Fibroblast of mammary gland (primary cell): ENCODE measurements at places on chromosomes 3 and 15.

GRCh38 chr3:145869958-145870357 lies 291.0 kb downstream of the PLOD2 start:
- peak; percentile 7 for DNase-seq

- DNase-seq, result no peak
Measured at GRCh38 chr3:188573291-188573940, 419.5 kb downstream of the LPP start.

- DNase-seq, result no peak
Measured at GRCh38 chr3:150238995-150239619, 169.0 kb upstream of the TSC22D2 start.

- DNase-seq, result no peak
Measured at GRCh38 chr15:72961346-72961745, 90.9 kb upstream of the NEO1 start.

DNA sequence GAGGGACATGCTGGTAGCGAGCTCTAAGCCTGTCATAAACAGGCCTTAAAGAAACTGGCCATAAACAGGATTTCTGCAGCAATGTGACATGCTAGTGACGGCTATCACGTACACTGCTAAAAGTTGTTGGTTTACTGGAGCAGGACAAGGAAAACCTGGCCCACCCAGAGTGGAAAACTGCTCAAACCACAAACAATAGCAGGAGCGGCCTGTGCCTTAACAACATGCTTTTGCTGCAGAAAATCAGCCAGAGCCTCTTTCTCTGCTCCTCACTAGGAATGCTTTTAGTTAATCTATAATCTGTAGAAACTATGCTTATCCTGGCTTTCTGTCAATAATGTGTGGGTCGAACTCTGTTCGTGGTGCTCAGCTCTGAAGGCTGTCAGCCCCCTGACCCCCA lies 202.9 kb upstream of the UBE3A start:
- DNase-seq, result no peak

DNA sequence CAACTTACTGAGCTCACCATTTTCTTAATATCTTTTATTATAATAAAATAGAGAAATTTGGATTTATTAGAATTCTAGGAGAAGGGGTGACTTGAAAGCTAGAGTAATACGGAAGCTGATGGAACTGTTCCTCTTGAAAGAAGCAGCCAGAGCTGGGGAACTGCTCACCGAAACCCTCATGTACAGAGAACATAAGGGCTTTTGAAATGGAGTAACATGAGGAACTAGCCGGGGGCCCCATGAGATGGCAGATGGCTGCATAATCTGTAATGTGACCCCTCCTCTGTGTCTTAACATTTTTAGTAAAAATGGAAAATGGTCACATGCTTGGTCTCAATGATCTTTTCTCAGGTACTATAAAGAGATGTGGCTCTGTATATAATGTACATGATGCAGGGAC lies 15.7 kb upstream of the DYNC1LI1 start:
- no peak for DNase-seq

DNA sequence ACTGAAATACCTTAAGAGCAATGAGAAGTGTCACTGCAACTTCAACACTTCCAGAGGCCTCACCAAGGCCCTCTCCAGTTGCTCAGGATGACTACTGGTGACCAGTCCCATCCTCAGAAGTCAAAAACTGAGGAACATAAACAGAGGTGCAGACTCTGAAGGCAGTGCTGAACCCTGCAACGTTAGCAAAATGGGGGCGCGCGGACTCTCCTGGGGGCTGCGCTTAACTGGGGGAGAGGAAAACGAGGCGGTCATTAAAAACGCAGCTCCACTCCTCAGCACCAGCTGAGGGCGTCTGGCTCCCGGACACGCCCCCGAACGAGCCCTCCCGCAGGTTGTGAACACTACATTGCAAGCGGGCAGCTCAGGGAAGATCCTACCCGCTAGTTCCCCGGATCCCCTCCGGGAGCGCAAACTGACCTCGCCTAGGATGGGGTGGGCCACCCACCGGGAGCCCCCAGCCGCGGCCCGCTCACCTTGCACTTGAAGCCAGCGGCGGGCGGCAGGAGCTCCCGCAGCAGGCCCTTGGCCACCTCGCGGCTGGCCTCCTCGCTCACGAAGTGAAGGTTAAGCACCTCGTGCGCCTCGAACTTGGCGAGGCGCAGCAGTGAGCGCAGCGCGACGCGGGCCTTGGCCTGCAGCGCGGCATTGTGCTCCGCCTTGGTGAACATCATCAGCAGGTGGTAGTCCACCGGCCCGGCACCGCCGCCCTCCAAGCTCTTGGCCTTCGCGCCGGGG lies 711 bp downstream of the XXYLT1 start:
- DNase-seq, result peak; percentile 29

- no peak for DNase-seq
Measured at GRCh38 chr3:55030938-55031337, 103.1 kb upstream of the LRTM1 start.

GRCh38 chr3:156455839-156456238 lies 99.1 kb downstream of the SSR3 start:
- DNase-seq, result no peak

DNA sequence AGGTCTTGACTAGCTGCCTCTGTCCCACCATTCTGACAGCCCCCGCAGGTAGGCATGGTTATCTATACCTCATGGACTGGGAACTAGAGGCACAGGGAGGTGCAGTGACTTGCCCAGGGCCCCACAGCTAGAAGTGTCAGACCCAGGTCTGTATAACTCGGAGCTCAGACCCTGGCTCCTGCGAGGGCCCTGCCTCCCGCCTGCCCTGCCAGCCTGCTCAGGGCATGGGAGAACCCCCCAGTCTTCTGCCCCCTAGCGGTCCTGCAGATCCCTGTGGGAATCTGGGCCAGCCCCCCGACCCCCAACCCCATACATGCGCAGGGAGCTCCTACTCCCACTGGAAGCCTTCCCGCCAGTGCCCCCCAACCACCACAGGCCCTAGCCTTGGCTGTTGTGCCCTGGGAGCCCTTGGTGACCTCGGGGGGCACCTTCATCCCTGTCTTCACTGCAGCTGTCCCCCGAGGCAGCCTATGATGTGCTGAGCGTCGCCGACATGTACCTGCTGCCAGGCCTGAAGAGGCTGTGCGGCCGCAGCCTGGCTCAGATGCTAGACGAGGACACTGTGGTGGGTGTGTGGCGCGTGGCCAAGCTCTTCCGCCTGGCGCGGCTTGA lies 6.9 kb downstream of the ABTB1 start:
- DNase-seq, result no peak

GRCh38 chr3:156352728-156353127 lies 202.2 kb downstream of the SSR3 start:
- DNase-seq, result no peak

- DNase-seq, result no peak
Measured at GRCh38 chr3:130843441-130843840, 50.4 kb upstream of the ATP2C1 start.

GRCh38 chr3:157738441-157738840 lies 235.2 kb upstream of the VEPH1 start:
- DNase-seq, result no peak

GRCh38 chr15:97099040-97099439 lies 768.5 kb downstream of the NR2F2 start:
- no peak for DNase-seq

- DNase-seq, result no peak
Measured at GRCh38 chr3:172132721-172133311, 93.4 kb downstream of the FNDC3B start.

DNA sequence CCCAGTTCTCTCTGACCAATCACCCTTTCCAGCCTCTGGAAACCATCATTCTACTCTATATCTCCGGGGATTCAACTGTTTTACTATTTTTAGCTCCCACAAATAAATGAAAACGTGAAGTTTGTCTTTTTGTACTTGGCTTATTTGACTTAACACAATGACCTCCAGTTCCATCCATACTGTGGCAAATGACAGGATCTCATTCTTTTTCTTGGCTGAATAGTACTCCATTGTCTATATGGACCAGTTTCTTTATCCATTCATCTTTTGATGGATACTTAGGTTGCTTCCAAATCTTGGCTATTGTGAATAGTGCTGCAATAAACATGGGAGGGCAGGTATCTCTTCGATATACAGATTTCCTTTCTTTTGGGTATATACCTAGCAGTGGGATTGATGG lies 34.1 kb downstream of the NRROS start:
- no peak for DNase-seq

DNA sequence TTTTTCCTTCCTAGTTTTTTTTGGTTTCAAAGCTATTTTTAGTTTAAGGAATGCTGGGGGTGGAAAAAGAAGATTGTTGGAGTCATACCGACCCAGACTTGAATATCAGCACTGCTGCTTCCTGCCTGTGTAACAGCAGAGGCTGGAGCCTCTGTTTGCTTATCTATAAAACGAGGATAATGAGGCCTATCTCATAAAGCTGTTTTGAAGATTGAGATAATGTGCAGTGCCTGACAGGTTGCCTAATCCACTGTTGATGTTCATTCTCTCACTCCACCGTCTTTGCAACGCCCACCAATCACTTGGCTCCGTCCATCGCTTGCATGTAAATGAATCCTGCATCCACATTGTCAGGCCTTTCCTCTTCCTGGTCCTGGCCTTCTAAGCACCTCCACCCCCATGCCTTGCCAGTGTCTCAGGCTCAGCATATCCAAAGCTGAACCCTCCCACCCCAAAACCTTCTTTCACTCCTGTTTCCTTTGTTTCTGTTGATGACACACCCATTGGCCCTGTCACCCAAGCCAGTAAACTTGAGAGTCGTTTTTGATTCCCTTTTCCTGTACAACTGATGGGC lies 94.9 kb downstream of the MEX3B start:
- no peak for DNase-seq
